ENCODE measurements at places on chromosomes 5 and 9. TPM values are rescaled to one million over a fixed set of nuclear protein-coding genes. Genes with fewer than 3 reads are reported as not detected.

PCDHA11 gene
- total RNA-seq, result 4.6 TPM

ARSI gene
- total RNA-seq, result 2.4 TPM

SLC34A1 gene
- not detected for total RNA-seq

CCDC152 gene
- 4.7 TPM for total RNA-seq

TAL2 gene
- 4.1 TPM for total RNA-seq

Data from endodermal cell (in vitro differentiated cells).